ENCODE measurements at places on chromosomes 13 and 19. TPM values are rescaled to one million over a fixed set of nuclear protein-coding genes. Genes with fewer than 3 reads are reported as not detected.

CEACAM6 gene
- not detected for total RNA-seq

SCAMP4 gene
- 36.7 TPM for total RNA-seq

UBL3 gene
- total RNA-seq = 16.2 TPM

SIAH3 gene
- total RNA-seq = 0.17 TPM

SMAD9 gene
- not detected for total RNA-seq

KCNC3 gene
- 4.3 TPM for total RNA-seq

COL5A3 gene
- total RNA-seq = 0.03 TPM

LGALS14 gene
- 0.83 TPM for total RNA-seq

SDHAF1 gene
- total RNA-seq = 19.6 TPM

ICAM4 gene
- total RNA-seq = 3.9 TPM

CCDC169 gene
- total RNA-seq = 0.38 TPM

PTGER1 gene
- total RNA-seq = 0.53 TPM

FFAR2 gene
- not detected for total RNA-seq

PNMA8A gene
- total RNA-seq = 0.29 TPM

ZNF610 gene
- 0.81 TPM for total RNA-seq

COL4A2 gene
- total RNA-seq = 0.19 TPM

CCDC70 gene
- not detected for total RNA-seq

LIN7B gene
- total RNA-seq = 6.0 TPM

SLC25A41 gene
- total RNA-seq = not detected

AP3D1 gene
- 83.4 TPM for total RNA-seq

THSD1 gene
- not detected for total RNA-seq

COX6B2 gene
- 0.14 TPM for total RNA-seq

ZNF536 gene
- not detected for total RNA-seq

MAST1 gene
- total RNA-seq = 0.88 TPM

GARIN5A gene
- total RNA-seq = 0.15 TPM

KRTDAP gene
- not detected for total RNA-seq

RASAL3 gene
- total RNA-seq = 127 TPM

SHISA7 gene
- not detected for total RNA-seq

PSG6 gene
- not detected for total RNA-seq

ZNF607 gene
- 5.6 TPM for total RNA-seq
